A172 (cell line): ENCODE measurements at places on chromosomes 13 and 19.

DNA sequence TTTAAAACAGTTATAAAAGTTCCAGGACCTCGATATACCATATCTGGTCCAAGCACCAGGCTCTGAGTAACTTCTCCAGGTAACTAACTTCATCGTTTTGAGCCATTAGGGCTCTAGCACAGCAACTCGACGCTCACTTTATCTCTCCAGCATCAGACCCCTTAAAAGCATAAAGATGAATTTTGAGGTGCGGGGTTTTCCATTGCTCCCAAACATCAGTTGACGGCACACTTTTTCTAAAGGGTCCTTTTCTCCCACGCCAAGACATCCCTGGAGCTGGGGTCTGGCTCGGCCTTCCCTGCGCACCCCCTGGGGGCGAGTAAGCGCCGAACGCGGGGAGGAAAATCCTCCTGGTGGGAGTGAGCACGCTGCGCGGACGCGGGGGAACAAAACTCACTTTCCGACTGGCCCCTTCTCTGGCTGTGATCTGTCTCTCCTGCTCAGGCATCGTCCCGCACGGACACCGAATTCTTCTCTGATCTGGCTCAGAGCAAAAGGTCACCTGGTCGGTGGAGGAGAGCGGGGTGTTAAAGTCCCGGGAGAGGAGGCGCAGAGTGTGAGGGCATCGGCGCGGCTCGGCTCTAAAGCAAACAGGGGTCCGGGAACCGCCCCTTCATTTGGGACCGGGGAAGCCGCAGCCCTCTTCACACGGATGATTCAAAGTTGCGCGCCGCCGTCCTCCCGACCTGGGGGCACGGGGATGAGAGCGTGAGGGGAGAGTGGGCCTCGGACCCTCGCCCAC lies at the start of gene ATP7B:
Gene ATP7B (minus strand): TSS at position 561 of the 742 bp plus-strand sequence. CDS start 113 bp downstream, at position 448.
- DNase-seq: no peak

- no peak for DNase-seq
Observed at GRCh38 chr19:41391618-41392017, 5.5 kb downstream of the EXOSC5 start.

GRCh38 chr19:19170873-19171672 lies 1.0 kb upstream of the MEF2B start:
- no peak for DNase-seq

DNA sequence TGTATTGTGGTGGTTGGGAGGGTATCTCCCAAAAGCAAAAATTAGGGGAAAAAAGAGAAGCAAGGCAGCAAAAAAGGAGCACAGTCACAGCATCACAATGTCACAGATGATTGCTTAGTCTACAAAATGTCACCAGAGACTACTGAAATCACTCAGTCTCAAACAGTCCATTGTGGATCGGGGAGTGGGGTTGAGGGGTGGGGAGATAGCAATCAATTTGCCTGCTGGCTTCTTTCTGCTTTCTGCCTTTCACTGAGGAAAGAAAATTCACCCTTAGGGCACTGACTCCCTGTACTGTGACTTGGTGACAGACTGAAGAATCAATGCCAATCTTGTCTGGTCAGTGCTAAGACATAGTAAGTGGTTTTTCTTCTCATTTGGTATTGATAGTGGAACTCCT lies 2127.1 kb upstream of the PCDH20 start:
- DNase-seq: no peak

DNA sequence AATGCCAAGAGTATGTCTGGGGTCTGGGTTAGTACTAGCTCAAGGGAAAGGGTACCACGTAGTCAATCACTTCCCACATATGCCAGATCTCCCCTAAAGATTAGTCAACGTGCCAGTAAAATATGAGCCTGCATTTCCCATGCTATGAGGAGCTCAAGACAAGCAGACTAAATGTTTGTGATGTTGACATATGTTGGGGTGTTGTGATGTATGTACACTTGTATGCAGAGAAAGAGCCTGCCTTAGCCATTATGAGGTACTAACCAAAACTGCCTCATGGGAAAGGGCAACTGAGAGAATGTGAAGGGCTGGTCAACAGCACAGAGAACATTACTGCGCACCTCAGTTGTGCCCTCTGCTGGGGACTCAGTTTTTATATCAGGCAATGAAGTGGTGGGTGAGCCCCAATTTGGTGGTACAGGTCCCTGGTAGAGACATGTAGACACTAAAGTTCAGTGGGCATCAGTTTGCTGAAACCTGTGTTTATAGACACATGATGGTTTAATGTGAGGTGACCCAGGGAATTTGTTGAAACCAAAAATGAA lies 287.0 kb downstream of the DCT start:
- DNase-seq: peak; percentile 41

GRCh38 chr19:13154911-13155471 lies 4.8 kb downstream of the IER2 start:
- DNase-seq: no peak
